ENCODE measurements at places on chromosomes 11 and 22.
A peak's percentile ranks its signal among the peaks of the same experiment; 100 is the strongest.

DNA sequence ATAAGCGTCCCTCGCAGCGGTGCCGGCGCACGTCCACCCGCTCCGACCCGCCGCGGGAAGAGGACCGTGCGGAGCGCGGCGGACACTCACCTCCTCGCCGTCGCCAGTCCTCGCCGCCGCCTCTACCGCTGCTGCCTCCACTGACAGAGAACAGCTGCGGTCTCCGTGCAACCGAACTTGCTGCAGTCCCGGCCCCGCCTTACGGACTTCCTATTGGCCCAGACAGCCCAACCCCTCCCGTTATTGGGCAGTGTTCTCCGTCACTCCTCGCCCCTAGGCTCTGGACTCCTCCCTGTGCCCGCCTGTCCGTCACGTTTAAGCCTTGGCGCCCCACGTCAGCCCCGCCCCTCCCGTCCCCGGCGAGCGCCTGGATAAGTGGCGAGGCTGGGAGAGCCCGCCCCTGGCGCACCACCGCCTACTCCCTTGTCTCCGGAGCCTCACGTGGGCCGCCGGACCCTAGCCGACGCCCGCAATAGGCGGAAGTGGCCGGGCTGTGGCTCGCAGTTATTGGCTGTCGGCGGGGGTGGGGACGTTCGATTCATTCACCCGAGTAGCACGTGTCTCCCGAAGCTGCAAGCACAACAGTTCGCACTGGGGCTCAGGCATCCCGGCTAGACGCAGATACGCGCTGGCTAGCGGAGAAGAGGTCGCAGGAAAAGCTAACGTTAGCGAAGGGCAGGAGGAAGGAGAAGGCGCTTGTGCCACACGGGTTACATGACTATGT lies at the start of gene PC:
PC (minus strand) TSS at position 152 of the 724 bp plus-strand sequence. CDS start 86,224 bp downstream, outside the sequence.
- peak; percentile 100 for DNase-seq

- DNase-seq: no peak
Measured at GRCh38 chr22:41916745-41917358, 2.0 kb upstream of the SHISA8 start.

DNA sequence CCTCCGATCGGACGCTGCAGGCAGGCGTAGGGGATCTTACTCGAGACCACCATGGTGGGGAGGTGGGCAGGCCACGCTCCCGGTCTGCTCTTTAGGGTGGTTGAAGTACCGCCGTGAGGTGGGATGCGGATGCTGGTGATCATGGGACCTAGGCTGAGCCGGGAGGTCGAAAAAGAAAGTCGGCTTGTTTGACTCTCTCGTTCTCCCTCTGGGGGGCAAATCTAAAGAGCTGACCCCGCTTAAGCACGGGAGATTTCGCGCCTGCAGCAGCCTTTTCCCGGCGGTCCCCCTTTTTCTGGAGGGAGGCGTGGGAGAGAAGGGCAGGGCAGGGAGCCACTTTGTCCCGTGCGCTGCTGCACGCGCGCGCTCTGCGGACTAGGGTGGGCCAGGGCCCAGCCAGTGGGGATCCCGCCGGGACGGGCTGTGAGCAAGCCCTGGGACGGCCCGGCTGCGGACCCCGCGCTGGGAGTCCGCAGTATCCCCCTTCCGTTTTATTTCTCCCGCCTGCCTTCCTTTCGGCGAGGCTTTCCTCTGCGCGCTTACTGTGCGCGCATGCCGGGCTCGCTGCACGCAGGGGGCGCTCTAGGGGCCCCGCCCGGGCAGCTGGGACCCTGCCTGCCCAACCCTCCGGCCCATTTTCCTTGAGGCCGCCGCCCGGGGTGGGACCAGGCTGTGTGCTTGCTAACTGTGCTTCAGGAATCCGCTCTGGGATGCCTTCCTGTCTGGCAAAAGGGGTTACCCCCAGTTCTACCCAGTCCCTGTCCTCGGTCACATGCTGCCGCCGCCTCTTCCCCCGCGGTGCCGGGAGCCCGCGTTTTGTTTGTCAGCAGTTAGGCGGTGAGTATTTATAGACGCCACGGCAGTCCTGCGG lies 81.0 kb downstream of the PRR5L start:
- DNase-seq: peak; percentile 71

DNA sequence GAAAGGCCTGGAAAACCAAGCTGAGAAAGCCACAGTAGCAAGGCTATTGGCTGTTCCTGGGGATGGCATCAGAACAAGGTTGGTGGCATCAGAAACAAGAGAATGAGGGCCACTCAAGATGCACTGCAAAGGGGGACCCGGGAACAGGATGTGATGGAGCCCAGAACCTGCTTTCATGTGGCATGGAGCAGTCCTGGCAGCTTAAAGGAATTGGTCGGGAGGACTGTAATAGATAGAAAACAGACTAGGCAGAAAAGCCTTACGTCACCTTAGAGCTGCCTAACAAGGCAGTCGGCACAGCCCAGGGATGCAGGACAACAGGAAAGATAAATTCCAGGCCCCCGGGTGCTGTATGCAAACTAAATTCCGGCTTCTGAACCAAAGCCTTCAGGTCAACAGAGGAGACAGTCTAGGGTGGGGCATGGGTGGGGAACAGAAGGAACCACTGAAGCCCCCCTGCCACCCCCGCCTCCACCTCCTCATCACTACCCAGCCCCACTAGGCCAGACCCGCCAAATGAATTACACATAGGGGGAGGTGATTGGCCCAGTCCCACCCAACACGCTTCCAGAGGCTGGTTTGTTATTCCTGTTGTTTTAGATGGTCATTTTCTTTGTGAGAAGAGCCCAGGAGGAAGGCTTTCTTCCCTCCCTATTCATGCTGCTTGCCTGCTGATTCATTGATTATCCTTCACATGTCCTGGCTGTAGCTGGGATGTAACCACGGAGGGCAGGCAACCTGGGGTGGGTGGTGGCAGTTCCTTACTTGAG lies 25.7 kb upstream of the LRRC55 start:
- no peak for DNase-seq

GRCh38 chr22:20420157-20420842 lies 17.3 kb downstream of the SCARF2 start:
- DNase-seq: no peak

DNA sequence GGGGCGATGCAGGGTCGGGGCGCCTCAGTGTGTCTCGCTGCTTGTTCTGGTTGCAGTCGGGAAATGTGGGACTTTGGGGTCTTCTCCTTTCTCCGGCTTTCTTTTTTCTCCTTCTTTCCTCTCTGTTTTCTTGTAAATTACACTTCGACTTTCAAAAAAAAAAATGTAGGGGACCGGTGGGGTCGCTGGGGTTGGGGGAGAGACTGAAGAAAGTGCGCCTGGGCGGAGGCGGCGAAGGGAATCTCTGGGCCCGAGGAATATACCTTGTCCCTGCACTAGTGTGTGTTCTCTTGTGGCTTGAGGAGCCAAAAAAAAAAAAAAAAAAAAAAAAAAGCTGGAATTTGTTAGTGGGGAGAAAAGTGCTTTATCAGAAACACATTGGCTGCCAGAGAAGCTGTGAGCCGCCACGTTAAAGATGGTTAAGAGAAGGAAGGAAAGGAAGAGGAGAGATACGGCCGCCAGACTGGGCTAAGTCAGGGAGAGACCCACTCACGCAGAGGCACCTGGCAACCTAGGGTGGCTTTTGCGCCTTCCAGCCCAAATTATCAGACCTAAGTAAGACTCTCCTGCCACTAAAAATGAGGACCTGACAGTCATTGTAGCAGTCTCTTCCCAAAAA lies 8.4 kb upstream of the FLI1 start:
- no peak for DNase-seq

GRCh38 chr11:85076535-85077330 lies 550.4 kb downstream of the DLG2 start:
- peak; percentile 70 for DNase-seq

- DNase-seq: no peak
Measured at GRCh38 chr11:109304159-109304558, 117.8 kb upstream of the C11orf87 start.

GRCh38 chr11:65448418-65449105 lies 26.0 kb downstream of the NEAT1 start:
- peak; percentile 73 for DNase-seq

- DNase-seq: peak; percentile 19
Measured at GRCh38 chr11:94796863-94797262, 28.7 kb downstream of the AMOTL1 start.

DNA sequence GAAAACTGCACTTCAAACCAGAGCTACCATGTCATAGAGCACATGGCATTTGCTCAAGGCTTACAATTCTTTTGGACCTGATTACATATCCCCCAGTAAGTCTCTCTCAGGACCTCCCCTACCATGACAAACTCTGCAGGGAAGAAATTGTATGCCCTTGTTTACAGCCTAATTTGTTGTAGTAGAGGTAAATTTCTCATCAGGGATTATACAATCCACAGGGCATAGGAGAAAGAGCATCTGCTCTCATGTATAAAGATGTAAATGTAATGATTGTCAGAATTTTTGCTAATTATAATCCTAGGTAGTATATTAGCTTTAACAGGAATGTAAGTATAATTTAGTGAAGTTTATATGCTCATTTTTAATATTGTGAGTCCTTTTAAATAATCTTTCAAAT lies at the start of gene OR8B3:
OR8B3 (minus strand) TSS at position 101 of the 400 bp plus-strand sequence. CDS start 1,673 bp downstream, outside the sequence.
- no peak for DNase-seq

GRCh38 chr22:46968848-46969247 lies 206.4 kb downstream of the TBC1D22A start:
- DNase-seq: no peak

- DNase-seq: no peak
Measured at GRCh38 chr22:29724843-29725242, 5.0 kb downstream of the CABP7 start.

DNA sequence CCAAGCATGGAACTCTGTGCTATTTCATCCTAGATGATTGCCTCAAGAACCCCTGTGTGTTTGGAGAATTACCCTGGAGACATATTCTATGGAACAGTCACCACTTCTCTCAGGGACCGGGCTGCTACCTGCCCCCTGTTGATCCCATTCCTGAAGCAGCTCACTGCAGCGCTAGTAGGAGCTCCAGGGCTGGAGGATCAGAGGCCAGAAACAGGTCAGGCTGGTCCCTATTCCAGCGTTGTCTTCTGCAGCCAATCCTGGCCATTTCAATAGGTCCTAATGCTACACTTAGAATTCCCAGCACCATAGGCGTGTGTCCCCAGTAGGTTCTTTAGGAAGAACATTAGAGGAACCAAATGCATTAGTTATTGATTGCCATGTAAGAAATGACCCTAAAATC lies 48.9 kb downstream of the BTG4 start:
- DNase-seq: no peak

DNA sequence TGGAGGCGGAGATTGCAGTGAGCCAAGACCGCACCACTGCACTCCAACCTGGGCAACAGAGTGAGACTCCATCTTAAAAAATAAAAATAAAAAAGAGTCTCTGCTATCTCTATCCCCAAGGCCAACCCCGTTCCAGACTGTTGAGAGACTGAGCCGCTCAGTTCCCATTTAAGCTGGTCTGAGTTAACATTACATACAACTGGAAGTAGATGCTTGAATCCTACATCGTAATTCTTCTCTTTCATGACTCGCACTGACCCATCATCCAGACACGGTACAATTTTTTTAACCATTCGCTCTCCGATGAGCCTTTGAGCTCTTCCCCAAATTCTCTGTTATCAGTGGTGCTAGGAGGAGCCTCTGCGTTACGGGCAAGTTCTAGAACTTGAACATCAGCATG lies 4.9 kb upstream of the CYTH4 start:
- DNase-seq: no peak

DNA sequence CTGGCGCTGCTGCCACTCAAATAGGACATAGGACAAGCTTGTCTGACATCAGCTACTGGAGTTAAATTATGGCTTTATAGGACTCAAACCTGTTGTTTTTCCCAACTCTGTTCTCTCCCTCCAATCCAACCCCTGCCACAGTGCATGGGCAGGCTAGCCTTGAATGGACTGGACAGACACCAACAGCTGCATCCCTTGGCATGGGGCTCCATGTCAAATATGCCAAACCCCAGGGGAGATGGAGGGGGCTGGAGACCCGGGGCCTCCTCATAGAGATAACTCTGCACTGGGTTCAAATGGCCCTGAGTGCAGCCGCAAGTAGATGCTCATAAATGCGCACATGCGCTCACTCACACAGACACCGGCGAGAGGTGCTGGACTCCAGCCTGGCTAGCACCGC lies 28.9 kb downstream of the CD5 start:
- no peak for DNase-seq

DNA sequence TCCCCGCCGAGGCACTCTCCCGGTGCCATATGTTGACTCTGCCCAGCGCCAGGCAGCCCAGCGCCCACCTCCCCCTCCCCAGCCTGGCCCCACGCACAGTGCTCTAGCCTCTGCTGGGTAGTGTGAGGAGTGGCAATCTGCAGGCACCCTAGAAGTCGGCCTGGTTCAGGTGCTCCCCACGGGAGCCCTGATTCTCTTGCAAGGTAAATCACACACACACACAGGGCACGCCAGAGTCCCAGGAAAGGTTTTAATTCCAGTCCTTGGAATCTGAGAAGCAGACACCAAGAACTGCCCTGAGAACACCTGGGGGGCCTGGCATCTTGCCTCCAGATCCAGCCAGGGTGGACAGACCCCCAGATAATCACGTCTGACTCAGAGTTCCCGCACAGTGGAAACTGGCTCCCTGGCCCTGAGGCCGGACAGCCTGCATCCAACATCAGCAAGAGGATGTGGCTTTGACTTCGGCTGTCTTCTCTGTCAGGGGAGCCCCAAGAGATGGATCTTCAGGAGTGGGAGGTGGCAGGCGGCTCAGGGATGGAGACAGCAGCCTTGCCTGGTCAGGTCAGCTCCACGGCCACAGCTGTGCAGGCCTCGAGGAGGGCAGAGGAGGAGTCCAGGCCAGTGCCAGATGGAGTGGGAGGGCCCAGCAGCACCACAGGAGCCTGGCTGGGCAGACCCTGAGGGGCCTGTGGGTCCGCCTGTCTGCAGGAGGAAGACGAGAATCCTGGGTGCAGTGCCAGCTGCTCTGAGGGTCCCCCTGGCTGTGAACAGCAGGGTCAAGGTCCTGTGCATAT lies 1.1 kb upstream of the RIN1 start:
- peak; percentile 70 for DNase-seq

GRCh38 chr22:27815826-27816530 lies 14.4 kb upstream of the MN1 start:
- DNase-seq: no peak

GRCh38 chr22:49826603-49827270 lies 936 bp downstream of the BRD1 start:
- DNase-seq: peak; percentile 24

DNA sequence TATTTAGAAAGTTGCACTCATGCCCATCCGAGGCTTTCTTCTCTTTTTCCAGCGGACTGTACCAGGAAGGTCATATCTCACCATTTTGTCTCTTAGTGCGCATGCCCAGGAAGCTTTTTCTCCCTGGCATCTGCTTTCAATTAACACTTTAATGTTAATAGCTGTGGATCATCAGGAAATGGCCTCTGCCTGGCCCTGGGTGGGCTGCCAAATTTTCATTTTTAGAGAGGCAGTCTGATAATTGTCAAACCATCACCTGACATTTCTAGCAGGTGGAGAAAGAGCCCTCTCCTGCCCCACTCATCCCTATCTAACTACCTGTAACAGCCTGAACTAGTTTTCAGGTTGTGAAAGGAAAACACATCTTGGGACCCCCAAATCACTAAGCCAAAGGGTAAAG lies 257.4 kb upstream of the LRRC4C start:
- no peak for DNase-seq

All from M059J (cell line).